Ascending aorta (tissue), 2 donors: ENCODE measurements at places on chromosomes 3 and 15.

DNA sequence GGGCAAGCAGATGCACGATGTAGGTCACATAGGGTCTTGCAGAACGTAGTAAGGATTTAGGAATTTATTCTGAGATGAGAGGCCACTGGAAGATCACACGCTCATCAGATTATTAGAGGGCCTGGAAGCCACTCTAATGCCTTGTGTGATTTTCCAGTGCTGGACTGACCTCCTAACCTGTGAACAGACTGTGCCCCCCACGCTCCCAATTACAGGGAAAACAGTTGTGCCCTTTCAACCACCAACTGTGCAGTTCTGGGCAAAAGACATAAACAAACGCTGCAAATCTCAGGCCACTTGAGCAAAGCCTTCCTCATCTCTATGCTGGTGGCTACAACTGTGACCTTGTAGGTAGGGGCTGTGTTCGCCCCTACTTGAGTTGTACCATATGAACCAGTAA is 48.2 kb upstream of the BOC start:
- DNase-seq = no peak

- DNase-seq = no peak
These were observed 70.2 kb downstream of the EFCAB12 start for GRCh38 chr3:129358177-129358771.

GRCh38 chr15:61327019-61327631 is 98.0 kb upstream of the RORA start:
- DNase-seq = no peak

GRCh38 chr3:157330206-157330605 is 106.4 kb upstream of the PTX3 start:
- no peak for DNase-seq

DNA sequence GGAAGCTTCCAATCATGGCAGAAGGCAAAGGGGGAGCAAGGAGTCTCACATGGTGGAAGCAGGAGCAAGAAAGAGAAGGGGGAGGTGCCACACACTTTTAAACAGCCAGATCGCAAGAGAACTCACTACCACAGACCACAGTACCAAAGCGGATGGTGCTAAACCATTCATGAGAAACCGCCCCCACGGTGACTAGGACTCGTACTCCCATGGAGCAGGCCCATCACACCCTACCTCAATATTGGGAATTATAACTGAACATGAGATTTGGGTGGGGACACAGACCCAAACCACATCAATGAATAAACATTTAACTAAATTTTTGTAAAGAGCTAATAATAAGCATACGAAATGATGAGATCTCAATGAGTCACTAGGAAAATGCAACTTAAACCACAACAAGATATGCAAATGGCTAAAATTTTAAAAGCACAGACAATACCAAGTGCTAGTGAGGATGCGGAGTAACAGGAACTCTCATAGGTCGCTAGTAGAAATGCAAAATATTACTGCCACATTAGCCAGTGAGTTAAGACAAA is 10.0 kb downstream of the MRPS25 start:
- DNase-seq = no peak
